ENCODE measurements at places on chromosomes 12 and 14.

- DNase-seq, result no peak
These were observed 12.6 kb downstream of the TRAPPC6B start for GRCh38 chr14:39157491-39157890.

- no peak for DNase-seq
These were observed 1.0 kb downstream of the KCNA1 start for GRCh38 chr12:4910502-4911315.

GRCh38 chr14:76962303-76962660 is 66.2 kb downstream of the IRF2BPL start:
- DNase-seq, result no peak

DNA sequence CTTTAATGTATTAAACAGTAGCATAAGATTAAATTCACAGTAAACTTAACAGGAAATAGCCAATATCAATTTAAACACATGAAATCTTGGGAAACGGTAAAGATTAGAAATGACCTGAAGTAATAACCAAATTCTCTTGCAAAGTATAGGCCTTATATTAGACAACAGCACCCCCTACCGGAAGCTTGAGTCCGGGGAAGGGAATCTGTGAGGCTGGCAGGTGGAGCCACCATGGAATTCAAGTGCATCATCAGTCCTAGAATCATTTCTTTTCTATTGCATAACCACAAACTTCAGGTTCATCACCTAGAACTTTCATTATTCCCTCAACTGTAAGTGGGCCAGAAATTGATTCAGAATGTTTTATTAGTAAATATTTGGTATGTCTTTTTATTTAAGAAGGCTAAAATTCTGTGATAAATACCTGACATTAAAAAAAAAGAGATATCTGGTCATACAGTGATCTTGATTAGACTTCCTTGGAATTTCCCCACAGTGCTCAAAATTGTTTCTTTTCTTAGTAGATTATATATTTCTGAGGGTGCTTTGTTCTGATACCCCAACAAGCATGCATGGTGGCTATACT is 48.6 kb downstream of the AP5M1 start:
- peak; percentile 85 for DNase-seq

DNA sequence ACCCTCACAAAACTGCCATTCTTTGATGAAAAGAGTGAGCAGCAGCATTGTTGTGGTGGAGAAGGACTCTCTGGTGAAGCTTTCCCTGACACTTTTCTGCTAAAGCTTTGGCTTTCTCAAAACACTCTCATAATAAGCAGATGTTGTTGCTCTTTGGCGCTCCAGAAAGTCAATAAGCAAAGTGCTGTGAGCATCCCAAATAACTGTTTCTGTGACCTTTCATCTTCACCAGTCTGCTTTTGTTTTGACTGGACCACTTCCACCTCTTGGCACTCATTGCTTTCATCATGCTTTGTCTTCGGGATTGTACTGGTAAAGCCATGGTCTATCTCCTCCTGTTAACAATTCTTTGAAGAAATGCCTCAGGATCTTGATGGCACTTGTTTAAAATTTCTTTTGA is 424.7 kb upstream of the TMPO start:
- no peak for DNase-seq

- no peak for DNase-seq
These were observed 806.0 kb upstream of the ATXN7L3B start for GRCh38 chr12:73731658-73732057.

DNA sequence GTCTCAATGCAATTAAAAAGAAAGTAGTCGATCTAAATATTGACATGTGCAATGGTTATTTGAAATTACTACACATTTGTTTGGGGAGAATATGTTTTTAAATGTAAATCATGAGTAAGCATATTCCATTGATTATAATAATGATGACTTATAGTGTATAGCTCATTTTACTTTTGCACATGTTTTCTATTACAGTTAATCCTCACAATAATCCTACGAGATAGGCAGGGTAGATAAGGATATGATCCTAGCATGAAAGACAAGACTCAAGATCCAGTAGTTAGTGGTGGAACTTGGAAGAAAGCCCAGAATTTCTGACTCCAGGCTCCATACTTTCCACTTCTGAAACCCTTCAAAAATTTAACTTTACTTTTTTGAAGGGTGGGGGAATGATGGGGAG is 94.0 kb downstream of the NAV3 start:
- DNase-seq, result no peak

GRCh38 chr12:103748002-103748401 is 93.0 kb downstream of the NT5DC3 start:
- no peak for DNase-seq

DNA sequence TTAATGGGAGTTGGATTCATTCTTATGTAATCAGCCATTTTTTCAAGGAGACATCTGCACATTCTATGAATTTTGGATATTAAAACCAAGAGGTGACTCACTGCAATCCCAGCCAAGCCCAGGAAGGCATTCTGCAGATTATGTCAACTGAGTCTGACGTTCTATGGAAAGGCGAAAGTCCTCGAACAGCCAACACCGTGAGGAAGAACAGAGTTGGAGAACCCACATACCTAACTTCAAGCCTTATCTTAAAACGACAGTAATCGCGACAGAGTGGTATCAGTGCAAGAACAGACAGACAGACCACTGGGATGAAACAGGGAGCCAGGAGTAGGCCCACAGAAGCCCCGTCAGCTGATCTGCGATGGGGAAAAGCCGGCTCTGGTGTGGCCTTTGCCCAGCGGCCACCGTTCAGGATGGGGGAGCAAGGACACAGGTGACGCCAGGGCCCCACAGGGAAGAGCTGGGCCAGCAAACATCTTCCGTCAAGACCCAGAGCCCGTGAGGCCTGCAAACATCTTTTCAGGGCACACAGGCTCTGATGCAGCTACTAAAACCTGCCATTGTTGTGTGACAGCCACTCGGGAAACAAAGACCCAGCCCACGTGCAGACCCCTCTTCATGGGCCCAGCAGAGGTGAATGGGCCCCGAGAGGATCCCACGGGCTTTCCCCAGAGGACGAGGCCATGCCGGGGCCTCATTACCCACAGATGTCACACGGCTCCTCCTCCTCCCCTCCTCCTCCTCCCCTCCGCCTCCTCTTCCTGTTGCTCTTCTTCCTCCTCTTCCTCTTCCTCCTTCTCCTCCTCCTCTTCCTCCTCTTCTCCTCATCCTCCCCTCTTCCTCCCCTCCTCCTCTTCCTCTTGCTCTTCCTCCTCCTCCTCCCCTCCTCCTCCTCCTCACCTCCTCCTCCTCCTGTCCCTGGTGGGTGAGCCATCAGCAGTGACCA is 277.6 kb downstream of the ADGRD1 start:
- DNase-seq, result no peak

DNA sequence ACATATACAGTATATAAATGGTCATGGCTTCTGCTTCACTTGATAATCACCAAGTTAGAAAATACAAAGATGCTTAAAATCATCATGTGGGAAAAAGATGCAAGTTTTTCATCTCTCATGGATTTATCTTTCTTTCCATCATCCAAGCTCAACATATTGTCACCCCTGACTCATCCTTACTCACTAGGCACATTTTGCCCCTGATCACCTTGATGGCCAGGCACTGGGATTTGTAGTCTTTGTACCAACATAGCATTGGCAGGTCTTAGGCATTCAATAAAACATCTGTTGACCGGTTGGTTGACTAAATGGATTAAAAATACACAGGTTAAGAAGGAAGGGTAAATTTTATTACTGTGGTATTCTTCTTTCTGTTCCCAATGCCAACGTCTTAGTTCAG is 28.1 kb downstream of the KLHDC2 start:
- no peak for DNase-seq

- peak; percentile 3 for DNase-seq
These were observed 80.9 kb upstream of the TSPAN11 start for GRCh38 chr12:30845676-30846075.

DNA sequence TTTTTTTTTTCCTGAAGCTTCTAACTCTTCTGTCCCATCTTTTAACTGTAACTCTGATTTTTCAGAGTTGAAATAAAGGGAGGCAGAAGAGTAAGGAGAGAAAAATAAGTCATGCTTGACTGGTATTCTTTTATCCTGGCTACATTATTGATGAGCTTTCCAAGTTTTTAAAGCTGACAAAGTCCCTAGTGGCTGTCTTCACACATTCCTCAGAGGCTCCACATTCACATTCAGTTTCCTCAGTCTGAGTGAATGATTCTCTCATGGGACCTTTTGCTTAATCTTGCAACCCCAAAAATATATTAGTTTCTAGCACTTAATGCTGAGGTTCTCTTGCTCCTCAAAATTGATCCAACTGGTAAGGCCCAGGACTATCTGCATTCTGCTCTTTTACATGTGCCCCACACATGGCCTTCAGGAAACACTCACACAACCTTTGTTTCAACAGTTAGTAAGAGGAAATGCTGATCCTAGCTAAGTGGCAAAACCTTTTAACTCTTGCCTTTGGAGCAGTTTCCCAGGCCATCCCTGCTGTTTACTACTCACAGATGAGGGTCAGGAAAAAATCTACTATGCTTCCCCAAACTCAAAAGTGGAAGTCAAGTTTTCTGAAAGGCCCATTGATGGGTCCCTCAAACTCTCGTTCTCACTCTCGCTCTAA is 61.7 kb upstream of the SLC6A15 start:
- no peak for DNase-seq

GRCh38 chr14:50015716-50016115 is 100.7 kb downstream of the VCPKMT start:
- peak; percentile 52 for DNase-seq
